ENCODE measurements at places on chromosomes 7 and 10.

- DNase-seq: no peak
These were observed 715.3 kb downstream of the NXPH1 start for GRCh38 chr7:9148687-9149086.

GRCh38 chr7:39211581-39211980 is 233.9 kb downstream of the POU6F2 start:
- DNase-seq: no peak

DNA sequence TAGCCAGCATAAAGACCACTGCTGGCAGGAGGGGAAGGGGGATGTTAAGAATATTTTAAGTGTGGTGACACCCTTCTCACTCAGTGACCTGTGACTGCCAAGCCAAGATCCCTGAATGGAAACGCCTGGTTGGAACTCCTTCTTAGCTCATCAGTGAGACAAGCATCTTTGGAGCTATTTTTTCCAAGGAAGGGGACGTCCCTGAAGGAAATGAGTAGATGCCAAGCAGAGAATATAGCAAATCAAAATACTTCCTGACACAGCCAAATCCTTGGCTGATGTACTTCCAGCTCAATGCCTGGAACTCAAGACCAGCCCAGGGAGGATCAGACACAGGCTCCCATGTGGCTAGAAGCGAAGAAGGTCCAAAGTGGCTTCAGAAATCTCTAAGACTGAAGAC is 82.2 kb downstream of the SORBS1 start:
- DNase-seq: no peak

- DNase-seq: no peak
These were observed 202.4 kb upstream of the HPS1 start for GRCh38 chr10:98649170-98649569.

DNA sequence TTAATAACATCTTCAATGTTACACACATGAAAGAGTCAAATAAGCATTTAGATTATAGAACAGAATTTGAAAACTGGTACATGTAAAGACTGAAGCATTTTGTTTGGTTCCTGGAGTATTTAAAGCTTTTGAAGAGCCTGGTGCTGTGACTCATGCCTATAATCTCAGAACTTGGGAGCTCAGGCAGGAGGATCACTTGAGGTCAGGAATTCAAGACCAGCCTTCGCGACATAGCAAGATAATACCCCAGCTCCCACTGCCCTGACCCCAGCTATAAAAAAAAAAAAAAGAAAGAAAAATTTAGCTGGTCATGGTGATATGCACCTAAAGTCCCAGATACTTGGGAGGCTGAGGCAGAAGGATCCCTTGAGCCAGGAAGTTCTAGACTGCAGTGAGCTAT is 87.8 kb downstream of the HDAC9 start:
- no peak for DNase-seq

DNA sequence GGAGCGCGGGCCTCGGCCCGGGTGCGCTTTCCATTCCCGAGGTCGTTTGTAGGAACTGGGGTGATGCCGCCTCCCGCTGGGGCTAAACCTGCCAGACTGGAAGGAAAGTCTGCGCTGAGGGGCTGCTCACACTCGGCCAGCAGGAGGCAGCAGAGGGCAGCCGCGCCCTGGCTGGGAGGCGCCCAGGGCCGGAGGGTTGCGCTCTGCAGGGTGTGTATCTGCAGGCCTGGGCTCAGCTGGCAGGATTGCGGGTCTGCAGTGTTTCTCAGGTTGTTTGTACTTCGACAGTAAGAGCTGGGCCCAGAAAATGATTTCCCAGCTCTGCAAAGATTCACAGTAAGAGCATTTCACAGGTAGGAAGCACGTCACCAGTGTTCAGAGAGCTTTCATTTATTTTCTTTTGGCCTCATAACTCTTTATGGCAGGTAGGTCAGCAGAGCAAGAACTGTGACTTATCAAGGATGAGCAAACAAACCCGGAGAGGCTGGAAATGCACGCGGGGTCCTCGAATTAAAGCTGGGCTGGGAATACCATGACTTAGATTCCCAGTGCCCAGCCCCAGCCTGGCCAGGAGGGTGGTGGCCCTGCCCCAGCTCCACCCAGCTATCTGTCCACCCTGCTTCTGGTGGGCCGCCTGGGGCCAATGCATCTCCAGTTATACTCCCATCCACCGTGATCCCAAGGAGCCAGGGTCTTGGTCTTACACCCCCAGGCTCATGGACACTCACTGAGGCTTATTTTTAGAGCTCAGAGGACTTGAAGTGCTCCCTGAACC is 15.2 kb upstream of the PPP2R2D start:
- DNase-seq: peak; percentile 46

GRCh38 chr7:4460597-4460996 is 221.5 kb upstream of the FOXK1 start:
- no peak for DNase-seq

DNA sequence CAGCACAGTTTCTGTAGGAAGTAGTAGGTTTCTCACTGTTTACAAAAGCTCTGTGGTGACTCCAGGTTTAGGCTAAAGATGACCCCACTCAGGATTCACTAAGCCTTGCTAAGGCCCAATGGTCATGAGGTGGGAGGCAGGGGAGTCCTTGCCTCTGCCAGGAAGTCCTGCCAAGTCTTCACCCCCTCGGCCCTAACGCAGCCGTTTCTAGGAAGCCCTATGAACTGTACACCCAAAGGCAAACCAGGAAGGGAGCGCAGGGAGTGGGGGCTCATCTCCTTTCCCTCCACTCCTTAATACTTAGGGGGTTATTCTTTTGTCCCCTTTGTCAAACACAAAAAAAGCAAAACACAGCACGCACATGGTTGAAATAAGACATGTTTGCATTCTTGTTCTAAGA is 64.6 kb downstream of the CTBP2 start:
- DNase-seq: no peak

- DNase-seq: no peak
These were observed 28.0 kb downstream of the GSAP start for GRCh38 chr7:77388055-77388641.

GRCh38 chr10:69459101-69459790 is 8.0 kb downstream of the TSPAN15 start:
- no peak for DNase-seq

GRCh38 chr10:78299851-78300468 is 266.3 kb downstream of the RPS24 start:
- no peak for DNase-seq

DNA sequence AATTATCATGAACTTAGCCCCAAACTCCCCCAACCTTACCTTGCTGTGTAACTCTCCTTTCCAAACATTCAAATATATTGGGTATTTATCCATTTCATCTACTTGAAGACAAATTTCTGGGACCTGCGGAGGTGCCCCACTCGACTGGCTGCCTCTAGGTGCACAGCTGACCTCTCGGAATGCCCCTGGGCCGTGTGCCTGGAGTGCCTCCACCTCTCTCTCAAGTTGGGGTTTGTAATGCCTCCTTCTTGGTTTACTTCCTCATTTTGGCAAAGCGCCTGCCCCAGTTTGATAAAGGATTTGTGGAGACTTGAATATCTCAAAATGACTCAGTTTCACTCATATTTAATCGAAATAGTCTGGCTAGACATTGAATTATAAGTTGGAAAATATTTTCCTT is 16.6 kb downstream of the ZNF777 start:
- no peak for DNase-seq

GRCh38 chr10:23391821-23392220 is 47.1 kb upstream of the OTUD1 start:
- DNase-seq: no peak

GRCh38 chr7:24881623-24882022 is 98.4 kb downstream of the OSBPL3 start:
- DNase-seq: no peak

- DNase-seq: no peak
These were observed 174.7 kb upstream of the TCF7L2 start for GRCh38 chr10:112775381-112775780.

GRCh38 chr10:67114945-67115344 is 189.1 kb downstream of the LRRTM3 start:
- DNase-seq: no peak

- DNase-seq: no peak
These were observed 62.4 kb downstream of the GRK5 start for GRCh38 chr10:119269737-119270136.

- DNase-seq: no peak
These were observed 23.9 kb downstream of the GLCCI1 start for GRCh38 chr7:7992506-7992905.

GRCh38 chr7:42151309-42151708 is 85.7 kb downstream of the GLI3 start:
- no peak for DNase-seq

DNA sequence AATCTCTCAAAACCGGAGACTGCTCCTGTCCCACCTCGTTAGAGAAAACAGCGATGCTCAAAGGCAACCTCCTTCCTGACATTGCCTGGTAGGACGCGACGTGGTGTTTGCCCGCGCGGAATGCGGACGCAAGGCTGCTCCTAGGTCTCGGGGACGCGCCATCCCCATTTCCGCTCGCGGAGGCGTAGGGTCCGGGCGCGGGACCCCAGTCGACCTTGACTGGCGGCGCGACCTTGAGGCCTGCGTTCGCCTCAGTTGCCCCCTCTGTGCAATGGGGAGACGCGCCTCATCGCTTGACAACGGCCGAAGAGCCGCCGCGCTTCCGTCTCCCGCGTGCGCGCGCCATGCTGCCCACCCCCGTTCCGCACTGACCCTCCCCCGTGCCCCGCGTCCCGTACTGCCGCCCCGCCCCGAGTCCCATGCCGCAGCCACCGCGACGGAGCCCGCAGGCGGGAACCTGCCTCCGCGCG is 412 bp upstream of the PPIA start:
- no peak for DNase-seq

DNA sequence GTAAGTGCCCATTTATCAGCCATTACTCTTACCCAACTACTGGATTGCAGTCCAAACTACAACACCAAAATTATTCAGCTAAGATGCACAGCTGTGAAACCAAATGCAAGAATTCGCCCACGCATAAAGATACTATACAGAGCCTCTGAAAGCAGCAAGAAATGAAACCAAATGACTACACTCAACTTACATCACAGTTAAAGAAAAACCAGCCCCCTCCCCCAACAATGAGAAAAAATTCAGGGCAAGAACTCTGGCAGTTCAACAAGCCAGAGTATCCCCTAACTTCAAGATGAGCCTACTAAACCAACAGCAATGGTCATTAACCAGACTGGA is 209.1 kb upstream of the VWC2 start:
- no peak for DNase-seq

GRCh38 chr10:128704716-128705115 is 578.5 kb upstream of the MKI67 start:
- no peak for DNase-seq

DNA sequence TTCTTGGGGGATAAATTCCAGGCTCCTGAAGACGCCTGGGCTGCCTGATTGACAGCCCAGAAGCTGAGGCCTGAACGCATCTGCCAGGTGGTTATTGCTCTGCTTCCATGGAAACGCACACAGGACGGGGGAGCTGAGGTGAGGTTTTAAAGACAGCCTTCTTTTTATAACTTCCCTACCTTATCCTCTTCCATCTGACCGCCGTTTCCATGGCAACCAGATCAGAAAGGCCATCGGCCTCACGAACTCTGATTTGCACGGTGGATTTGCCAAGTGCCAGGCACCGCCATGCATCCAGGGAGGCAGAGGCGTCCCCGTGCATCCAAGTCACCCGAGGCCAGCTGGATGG is 260.9 kb downstream of the ADARB2 start:
- DNase-seq: no peak

- DNase-seq: no peak
These were observed 24.8 kb downstream of the LEP start for GRCh38 chr7:128265906-128266300.

DNA sequence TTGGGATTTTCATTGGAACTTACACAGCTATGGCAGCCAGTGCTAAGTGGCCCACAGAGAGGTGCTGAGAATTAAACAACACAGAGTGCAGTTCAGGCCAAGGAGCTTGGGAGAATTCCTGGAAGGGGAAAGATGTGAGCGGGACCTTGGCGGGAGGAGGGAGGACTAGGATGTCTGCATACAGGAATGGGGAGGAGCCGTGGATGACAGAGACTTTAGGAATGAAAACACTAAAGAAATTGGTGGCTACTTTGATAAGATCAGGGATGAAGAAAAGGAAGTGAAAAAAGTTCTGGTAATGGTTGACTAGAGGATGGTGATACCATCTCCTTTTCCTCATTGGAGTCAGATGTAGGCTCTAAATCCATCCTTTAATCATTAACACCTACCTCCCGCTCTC is 234.2 kb upstream of the FZD8 start:
- no peak for DNase-seq

- DNase-seq: no peak
These were observed 82.1 kb downstream of the CPEB3 start for GRCh38 chr10:92208736-92209135.

DNA sequence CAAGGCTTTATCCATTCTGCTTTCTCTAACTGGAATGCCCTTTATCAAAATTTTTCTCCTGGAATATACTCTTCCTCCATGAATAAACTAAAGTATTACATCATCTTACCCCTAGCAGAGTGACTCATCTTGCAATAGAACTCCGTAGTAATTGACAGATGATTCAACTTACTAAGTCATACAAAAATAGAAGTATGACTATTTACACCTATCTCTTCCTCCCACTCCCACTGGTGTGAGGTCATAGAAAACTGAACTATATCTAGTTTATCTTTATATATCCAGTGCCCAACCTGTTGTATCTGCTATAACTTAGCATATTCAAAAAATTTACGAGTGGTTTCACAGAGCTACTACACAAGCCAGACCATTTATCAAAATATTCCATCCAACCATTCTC is 26.1 kb downstream of the ABCB1 start:
- DNase-seq: no peak

GRCh38 chr7:26202019-26202990 is 760 bp downstream of the CBX3 start:
- no peak for DNase-seq

DNA sequence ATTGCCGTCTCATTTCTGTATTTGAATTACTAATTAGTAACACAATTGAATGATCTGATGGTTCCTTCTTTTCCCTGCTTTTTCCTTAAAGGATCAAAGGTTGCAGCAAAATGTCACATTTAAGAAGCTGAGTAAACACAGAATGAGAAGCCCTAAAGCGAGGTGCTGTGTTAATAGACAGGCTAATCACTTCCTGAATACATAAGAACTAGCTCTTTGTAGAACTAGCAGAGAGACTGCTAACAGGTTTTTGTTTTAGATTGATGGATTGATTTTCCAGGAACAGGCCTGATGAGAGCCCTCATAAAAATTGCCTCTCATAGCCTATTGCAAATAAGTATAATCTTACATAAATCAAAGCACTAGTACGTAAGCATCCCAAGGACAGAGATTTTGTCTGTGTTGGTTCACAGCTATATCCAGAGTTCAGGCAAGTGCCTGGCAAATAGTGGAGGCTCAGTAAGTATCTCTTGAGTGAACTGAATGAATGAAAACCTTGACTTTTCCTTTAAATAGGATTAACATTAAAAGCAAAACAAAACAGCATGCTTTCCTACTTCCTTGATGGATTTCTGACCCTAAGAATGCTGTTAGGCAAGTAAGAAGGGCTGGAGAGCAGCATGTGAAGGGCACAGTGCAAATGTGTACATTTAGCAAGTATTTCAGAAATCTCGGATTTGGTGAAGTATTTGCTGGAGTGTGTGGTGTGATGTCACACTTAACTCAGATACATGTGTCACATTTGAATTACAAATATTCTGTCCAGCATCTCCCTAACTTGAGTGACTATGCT is 3.3 kb downstream of the TMEM229A start:
- no peak for DNase-seq

Measured in stimulated activated CD4-positive, alpha-beta T cell treated with anti-CD3 and anti-CD28 coated beads, TNF-alpha, amount 100 ng/mL, for 1 hour (primary cell).